ENCODE measurements at places on chromosomes 5 and 9.

DNA sequence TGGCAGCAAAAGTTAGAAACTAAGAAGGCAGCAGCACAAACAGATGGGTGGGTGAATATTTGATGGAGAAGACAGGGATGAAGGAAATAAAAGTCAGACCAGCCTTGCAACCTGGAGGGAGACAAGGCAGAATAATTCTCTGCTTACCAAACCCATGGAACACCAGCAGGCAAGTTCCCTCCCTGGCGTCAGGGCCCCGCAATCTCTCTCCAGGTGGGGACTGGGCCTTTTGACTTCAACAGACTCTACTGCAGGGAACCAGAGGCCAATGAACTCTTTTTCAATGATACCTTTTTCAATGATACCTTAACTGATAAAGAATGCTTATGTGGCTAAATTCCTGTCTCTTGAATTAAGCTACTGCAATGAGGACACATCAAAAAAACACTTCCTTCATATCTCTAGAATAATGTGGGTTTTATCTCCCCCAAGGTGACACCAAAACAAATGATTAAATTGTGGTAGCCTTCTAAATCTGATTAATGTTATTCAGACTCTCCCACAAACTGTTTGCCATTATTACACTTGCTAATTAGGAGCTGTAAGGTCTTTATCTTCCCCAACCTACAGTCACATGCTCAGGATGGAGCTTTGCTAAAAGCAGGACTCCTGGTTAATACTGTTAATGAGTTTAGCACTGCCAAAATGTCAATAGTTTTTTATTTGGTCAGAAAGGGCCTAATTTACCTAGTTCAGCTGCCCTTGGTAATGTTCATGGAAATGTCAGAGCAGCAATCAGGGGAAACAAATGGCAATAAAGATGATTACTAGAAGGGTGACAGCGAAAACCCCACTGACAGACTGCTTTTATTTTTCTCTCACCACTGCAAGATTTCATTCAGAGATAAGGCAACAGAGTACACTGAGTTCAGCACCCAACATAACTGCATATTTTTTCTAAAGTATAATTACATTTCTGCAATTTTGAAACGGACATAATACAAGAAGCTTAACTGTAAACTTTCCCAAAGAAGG lies 165.5 kb downstream of the TSSK1B start:
- DNase-seq = no peak

GRCh38 chr9:1870915-1871314 lies 144.2 kb upstream of the SMARCA2 start:
- no peak for DNase-seq

- peak; percentile 25 for DNase-seq
Observed at GRCh38 chr9:4299005-4299795, 668 bp downstream of the GLIS3 start.

DNA sequence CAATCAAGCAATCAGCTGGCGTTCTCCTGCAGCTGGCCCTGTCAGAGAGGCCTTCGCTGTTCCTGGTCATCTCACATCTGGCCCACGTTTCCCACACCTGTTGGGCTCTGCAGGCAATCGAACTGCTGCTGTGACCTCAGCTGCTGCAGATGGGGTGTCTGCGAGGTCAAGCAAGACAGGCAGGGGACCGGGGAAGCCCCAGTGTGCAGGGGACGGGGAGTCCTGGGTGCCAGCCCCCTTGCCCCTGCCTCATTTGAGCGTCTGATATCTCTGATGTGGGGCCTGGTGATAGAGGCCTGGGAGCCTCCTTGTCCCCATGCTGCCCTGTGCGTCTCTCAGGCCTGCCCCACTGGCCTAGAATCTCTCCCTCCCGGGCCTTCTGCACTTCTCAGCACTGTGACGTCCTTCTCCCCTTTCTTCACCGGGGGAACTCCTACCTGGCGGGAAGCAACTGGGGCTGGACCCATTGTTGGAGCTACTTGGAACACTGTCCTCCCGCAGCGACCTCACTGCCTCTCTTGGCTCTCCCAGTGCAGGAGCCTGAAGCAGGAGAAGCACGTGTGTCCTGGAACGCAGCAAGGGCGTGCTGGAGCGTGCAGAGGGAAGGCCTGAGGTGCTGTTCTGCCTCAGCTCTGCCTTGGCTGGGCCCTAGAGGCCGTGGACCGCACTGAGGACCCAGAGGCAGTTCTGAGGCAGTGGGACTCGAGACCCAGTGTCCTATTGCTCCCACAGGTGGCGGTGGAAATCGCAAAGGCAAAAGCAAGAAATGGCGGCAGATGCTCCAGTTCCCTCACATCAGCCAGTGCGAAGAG lies 3.9 kb downstream of the GRK6 start:
- no peak for DNase-seq

GRCh38 chr5:117271656-117272055 lies 697.0 kb upstream of the SEMA6A start:
- no peak for DNase-seq

GRCh38 chr9:112020680-112021596 lies 124.3 kb downstream of the UGCG start:
- no peak for DNase-seq

DNA sequence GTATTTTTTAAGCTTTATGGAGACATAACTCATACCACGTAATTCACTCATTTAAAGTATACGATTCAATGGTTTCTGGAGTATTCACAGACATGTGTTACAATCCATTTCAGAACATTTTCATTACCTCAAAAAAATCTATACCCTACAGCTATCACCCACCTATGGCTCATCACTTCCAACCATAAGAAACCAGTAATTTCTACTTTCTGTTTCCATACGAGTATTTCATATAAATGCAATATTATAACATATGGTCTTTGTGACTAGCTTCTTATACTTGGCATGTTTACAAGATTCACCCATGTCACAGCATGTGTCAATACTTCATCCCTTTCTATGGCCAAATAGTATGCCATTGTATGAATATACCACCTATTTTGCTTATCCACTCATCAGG lies 18.8 kb downstream of the UBQLN1 start:
- DNase-seq = no peak

DNA sequence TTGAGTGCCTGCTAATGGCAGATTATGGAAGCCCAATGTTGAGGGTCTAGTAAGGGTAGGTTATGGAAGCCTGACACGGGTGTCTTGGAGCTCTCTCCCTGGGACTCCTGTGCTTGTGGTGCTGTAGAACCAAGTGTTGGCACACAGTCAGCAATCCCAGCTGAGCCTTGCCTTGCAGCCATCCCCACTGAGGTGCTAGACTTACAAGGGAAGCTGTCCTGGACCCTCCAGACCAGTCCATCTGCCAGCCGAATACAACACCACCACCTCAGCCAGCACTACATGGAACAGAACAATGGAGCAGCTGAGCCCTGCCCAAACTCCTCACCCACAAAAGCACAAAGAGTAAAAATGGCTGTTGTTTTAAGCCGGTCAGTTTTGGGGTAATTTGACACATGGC lies 90.5 kb upstream of the DNAH5 start:
- DNase-seq = no peak

GRCh38 chr5:101067429-101067828 lies 164.3 kb upstream of the ST8SIA4 start:
- DNase-seq = no peak

- DNase-seq = no peak
Observed at GRCh38 chr9:111449705-111450104, 34.5 kb downstream of the ECPAS start.

- DNase-seq = no peak
Observed at GRCh38 chr9:130689937-130690700, 3.5 kb upstream of the EXOSC2 start.

Measured in T-cell (primary cell).